ENCODE measurements at places on chromosomes 7 and 10.

DNA sequence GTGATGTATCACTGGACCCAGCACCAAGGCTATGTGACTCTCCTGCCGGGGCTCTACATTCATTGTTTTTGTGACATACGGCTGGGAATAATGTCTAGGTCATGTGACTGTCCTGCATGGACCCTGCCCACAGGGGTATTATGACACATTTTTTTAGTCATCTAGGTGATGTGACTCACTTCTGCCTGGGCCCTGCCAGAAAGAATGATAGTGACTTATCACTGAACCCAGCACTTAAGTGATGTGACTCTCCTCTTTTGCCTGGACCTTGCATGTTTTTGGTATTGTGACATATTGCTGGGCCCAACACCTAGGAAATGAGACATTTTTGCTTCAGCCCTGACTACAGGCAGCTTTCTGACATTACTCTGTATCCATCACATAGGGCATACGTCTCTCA is 51.1 kb upstream of the ZNF107 start:
- no peak for DNase-seq
- no peaks in the 10 kb centered on the region for H3K36me3 ChIP-seq
- H3K27me3 ChIP-seq: no peaks in the 10 kb centered on the region
- H3K27ac ChIP-seq: no peak overlapping the region

DNA sequence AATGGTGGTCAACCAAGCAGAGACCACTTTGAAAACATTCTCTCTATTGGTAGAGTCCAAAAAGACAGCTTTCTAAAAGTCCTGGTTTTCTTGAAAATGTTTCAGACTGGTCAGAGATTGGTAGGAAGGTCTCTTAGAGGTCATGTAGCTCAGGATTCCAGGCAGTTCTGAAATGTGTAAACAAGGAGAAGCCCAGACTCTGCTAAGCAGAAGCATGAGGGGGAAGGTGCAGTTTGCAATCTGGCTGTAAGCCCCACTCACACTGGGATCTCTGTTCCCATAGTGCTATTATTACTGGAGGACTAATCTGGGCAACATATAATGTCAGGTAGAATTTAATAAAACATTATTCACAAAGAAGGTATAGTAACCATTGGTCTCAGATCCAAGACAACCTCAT is 101.1 kb downstream of the MAGI2 start:
- DNase-seq: no peak
- H3K27me3 ChIP-seq: no peaks in the 10 kb centered on the region
- H3K4me1 ChIP-seq: no peaks in the 10 kb centered on the region
- no peaks in the 10 kb centered on the region for H3K36me3 ChIP-seq
- H3K4me3 ChIP-seq: no peak overlapping the region
- no peak overlapping the region for H3K27ac ChIP-seq

GRCh38 chr7:134767520-134768168 is 11.8 kb upstream of the CALD1 start:
- H3K4me1 ChIP-seq: peaks cover 3% of the 10 kb centered on the region
- H3K27me3 ChIP-seq: no peaks in the 10 kb centered on the region
- no peaks in the 10 kb centered on the region for H3K36me3 ChIP-seq
- no peak overlapping the region for H3K4me3 ChIP-seq
- no peak for DNase-seq

GRCh38 chr10:48272682-48273081 is 1.8 kb downstream of the FRMPD2 start:
- H3K36me3 ChIP-seq: no peaks in the 10 kb centered on the region
- no peaks in the 10 kb centered on the region for H3K4me1 ChIP-seq
- no peak overlapping the region for H3K4me3 ChIP-seq
- H3K27ac ChIP-seq: no peak overlapping the region
- DNase-seq: no peak

DNA sequence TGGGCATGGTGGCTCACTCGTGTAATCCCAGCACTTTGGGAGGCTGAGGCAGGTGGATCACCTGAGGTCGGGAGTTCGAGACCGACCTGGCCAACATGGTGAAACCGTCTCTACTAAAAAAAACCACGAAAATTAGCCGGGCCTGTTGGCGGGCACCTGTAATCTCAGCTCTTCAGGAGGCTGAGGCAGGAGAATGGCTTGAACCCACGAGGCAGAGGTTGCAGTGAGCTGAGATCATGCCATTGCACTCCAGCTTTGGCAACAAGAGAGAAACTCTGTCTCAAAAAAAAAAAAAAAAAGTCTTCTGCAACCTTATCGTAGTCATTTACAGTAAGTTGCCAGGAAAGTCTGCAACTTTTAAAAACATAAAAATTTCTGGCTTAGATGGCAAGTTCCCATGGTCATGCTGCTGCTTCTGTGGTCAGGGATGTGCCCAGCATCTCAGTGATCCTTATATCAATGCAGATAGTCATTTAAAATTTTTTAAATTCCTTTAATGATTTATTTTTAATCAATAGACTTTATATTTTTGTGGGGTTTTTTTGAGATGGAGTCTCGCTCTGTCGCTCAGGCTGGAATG is 15.6 kb downstream of the SUFU start:
- no peak overlapping the region for H3K27ac ChIP-seq
- H3K4me3 ChIP-seq: no peak overlapping the region
- peaks cover 18% of the 10 kb centered on the region for H3K36me3 ChIP-seq
- no peak for DNase-seq
- peaks cover 7% of the 10 kb centered on the region for H3K4me1 ChIP-seq
- H3K27me3 ChIP-seq: no peaks in the 10 kb centered on the region

DNA sequence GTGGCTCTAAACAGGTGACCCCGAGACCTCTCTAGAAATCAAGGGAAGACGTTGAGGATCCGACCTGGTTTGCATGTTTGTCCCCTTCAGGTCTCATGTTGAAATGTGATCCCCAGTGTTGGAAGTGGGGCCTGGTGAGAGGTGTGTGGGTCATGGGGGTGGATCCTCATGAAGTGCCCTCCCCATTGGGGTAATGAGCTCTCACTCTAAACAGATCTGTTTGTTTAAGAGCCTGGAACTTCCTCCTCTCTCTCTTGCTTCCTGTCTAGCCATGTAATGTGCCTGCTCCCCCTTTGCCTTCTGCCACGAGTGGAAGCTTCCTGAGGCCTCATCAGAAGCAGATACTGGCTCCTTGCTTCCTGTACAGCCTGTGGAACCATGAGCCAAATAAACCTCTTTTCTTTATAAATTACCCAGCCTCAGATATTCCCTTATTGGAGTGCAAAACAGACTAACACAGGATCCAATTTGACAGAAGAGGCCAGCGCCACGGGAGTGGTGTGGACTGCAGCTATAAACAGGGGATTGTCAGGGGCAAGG is 10.8 kb upstream of the POLM start:
- no peak overlapping the region for H3K27ac ChIP-seq
- DNase-seq: no peak
- no peaks in the 10 kb centered on the region for H3K36me3 ChIP-seq
- peaks cover 13% of the 10 kb centered on the region for H3K4me1 ChIP-seq

DNA sequence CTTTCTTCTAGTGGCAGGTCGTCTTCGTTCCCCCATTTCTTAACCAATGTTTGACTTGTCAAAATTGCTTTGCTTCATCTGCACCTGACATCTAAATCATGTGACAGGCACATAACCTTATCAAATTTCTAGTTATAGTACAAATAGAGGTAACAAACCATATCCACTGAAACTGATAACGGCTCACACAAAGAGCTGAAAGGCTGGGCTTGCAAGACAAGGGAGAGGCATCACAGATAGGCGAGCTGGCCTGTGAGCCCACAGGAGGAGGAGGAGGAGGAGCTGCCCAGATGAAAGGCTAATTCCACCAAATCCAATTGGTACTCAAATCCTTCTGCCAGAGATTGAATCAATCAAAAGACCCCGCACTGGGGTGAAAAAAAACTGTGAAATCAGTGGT is 80.2 kb upstream of the NEBL start:
- no peaks in the 10 kb centered on the region for H3K27me3 ChIP-seq
- H3K36me3 ChIP-seq: no peaks in the 10 kb centered on the region
- DNase-seq: no peak
- no peak overlapping the region for H3K27ac ChIP-seq
- H3K4me3 ChIP-seq: no peak overlapping the region

DNA sequence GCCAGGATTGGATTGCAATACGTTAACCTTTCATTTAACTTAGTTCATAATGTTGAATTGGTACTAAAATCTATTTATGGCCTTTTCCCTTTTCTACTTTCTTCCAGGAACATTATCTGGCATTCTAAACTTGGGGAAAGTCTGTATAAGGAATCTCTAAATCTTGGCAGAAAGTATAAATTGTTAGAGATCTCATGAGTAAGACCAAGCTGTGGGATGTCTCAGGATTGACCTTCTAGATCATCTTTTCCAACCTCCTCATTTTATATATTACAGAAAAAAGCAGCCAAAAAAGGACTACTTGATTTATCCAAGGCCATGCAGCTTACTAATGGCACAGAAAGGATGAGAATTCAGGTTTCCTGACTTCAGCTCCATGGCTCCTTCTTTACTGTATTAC is 598.3 kb downstream of the INHBA start:
- no peak for DNase-seq
- H3K27ac ChIP-seq: no peak overlapping the region
- peaks cover 12% of the 10 kb centered on the region for H3K4me1 ChIP-seq
- H3K27me3 ChIP-seq: no peaks in the 10 kb centered on the region

GRCh38 chr7:107622894-107623293 is 37.7 kb upstream of the SLC26A4 start:
- peaks cover 21% of the 10 kb centered on the region for H3K36me3 ChIP-seq
- H3K27me3 ChIP-seq: no peaks in the 10 kb centered on the region
- no peak overlapping the region for H3K27ac ChIP-seq
- no peaks in the 10 kb centered on the region for H3K4me1 ChIP-seq
- H3K4me3 ChIP-seq: no peak overlapping the region

DNA sequence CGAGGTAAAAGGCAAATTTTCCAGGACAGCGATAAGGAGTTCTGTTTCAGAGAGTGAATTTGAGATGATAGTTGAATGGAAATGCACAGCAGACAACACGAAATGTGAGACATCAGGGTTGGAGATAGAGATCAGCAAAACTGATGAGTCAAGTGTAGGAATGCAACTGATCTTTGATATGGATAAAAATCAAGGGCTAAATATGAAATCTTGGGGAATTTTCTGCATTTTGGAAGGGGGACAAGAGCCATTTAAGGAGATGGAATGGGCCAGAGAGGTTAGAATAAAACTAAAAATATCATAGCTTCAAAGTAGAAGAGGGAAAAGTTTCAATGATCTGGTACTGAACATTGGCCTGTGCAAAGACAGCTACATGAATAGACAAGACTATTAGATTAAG is 11.5 kb downstream of the CISD1 start:
- H3K27ac ChIP-seq: no peak overlapping the region
- DNase-seq: no peak
- peaks cover 3% of the 10 kb centered on the region for H3K36me3 ChIP-seq
- peaks cover 30% of the 10 kb centered on the region for H3K4me1 ChIP-seq

DNA sequence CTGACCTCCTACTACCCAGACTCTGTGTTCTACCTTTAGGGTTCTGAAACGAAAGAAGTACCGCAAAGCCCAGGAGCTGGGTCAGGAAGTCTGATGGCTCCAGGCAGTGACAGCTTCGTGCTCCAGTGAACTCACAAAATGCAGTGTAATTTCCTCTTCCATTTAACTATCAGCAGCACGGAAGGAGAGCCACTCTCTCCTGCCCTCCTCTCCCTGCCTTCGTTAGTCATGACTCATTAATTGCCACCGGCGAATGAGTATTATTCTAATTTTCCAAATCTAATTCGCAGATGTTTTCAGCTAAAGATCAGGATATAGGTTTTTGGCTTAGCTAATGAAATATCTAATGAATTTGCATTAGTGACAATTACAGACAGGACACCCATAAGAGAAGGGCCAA is 1262.0 kb downstream of the TYW1 start:
- peaks cover 17% of the 10 kb centered on the region for H3K27me3 ChIP-seq
- no peaks in the 10 kb centered on the region for H3K4me1 ChIP-seq
- DNase-seq: no peak
- no peak overlapping the region for H3K27ac ChIP-seq
- no peaks in the 10 kb centered on the region for H3K36me3 ChIP-seq

DNA sequence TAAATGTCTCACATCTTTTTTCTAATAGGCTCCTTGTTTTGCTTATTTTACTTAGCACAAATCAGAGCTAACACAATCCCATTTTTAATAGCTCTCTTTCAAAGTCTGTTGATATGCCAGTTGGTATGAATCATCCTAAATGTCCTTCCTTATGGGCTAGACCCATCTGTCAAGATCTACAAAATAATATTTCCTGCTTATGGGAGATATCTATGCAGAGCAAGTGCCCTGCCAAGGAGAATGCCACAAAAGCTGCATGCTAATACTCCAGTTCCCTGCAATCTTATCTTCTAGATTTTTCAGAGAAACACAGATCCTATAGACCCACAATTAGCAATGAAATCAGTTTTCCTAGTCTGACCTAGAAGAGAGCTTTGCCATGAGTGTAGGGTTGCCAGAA is 230.8 kb upstream of the NPVF start:
- H3K36me3 ChIP-seq: no peaks in the 10 kb centered on the region
- no peaks in the 10 kb centered on the region for H3K27me3 ChIP-seq
- no peak for DNase-seq
- H3K4me3 ChIP-seq: no peak overlapping the region
- peaks cover 15% of the 10 kb centered on the region for H3K4me1 ChIP-seq

DNA sequence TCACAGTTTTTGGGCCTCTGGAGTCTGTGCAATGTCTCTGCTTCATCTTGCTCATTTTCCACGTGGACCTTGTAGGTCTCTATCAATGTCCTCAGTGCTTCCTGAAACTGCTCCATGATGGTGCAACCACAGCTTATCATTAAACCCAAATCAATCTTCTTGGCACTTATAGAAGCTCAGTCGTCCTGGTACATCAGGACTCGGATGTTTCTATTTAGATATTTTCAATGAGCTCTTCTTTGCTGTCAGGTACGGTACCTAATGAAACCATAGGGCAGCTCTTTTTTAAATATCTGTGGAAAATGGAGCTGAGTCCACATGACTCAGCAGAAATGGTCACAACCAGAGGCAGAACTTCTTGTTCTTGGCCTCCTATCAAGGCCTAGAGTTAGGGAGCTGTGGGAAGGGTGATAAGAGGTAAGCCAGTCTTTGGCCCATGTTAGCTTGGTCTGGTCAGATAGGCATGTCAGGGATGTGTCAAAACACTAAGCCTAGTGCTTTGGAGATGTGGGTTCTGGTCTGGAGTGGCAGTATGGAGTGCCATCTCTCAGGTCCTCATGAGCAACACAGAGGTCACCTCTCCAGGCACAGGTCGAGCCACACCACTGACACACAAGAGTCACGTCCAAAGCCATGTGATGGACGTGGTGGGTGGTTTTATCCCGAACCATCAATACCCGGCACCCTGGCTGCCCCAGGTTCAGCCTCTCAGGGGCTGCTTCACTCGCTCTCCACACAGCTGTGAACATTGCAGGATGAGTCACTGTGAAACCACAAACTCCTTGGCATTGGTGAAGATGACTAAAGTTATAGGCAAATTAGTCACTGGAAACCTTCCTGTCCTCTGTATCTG is 87.0 kb downstream of the TBXAS1 start:
- H3K27ac ChIP-seq: peak overlapping the region; percentile 68
- H3K36me3 ChIP-seq: no peaks in the 10 kb centered on the region
- no peaks in the 10 kb centered on the region for H3K27me3 ChIP-seq
- peaks cover 29% of the 10 kb centered on the region for H3K4me1 ChIP-seq
- no peak overlapping the region for H3K4me3 ChIP-seq

GRCh38 chr10:77111611-77112550 is 525.7 kb downstream of the KCNMA1 start:
- H3K36me3 ChIP-seq: no peaks in the 10 kb centered on the region
- no peak for DNase-seq

- DNase-seq: peak; percentile 28
- no peaks in the 10 kb centered on the region for H3K36me3 ChIP-seq
- no peaks in the 10 kb centered on the region for H3K4me1 ChIP-seq
Measured at GRCh38 chr10:131200856-131201470, 110.6 kb downstream of the TCERG1L start.

GRCh38 chr10:121637437-121637836 is 39.2 kb upstream of the FGFR2 start:
- no peak overlapping the region for H3K4me3 ChIP-seq
- H3K27ac ChIP-seq: no peak overlapping the region
- no peaks in the 10 kb centered on the region for H3K27me3 ChIP-seq
- no peaks in the 10 kb centered on the region for H3K36me3 ChIP-seq
- no peaks in the 10 kb centered on the region for H3K4me1 ChIP-seq

Data from suprapubic skin (tissue), 4 donors.